HCT116 (cell line): ENCODE measurements at places on chromosomes 13 and 19.
A peak's percentile ranks its signal among the peaks of the same experiment; 100 is the strongest.

GRCh38 chr19:39738814-39739213, 985 bp upstream of the CLC start:
- no peak for DNase-seq

- peak; percentile 82 for DNase-seq
Measured at GRCh38 chr19:35509861-35510625, 3.4 kb downstream of the DMKN start.

DNA sequence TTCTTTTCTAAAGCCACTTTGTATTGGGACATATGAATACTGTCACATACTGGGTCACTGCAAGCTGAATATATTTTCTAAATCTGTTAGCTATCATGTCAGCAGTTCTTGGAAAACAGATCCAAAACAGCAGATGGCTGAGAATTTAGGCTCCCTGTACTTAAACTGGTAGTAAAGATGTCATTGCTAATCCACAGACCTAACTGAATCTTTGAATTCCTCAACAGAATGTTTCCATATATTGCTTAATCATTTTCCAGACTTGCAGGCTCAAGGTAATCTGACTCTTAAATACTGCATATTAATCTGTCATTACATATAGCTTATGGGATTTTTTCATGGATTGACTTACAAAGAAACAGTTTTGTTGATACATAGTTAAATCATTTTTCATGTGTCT, 639.0 kb upstream of the KLHL1 start:
- no peak for DNase-seq

- DNase-seq: no peak
Measured at GRCh38 chr19:52946322-52947310, 16.1 kb downstream of the ZNF816 start.

DNA sequence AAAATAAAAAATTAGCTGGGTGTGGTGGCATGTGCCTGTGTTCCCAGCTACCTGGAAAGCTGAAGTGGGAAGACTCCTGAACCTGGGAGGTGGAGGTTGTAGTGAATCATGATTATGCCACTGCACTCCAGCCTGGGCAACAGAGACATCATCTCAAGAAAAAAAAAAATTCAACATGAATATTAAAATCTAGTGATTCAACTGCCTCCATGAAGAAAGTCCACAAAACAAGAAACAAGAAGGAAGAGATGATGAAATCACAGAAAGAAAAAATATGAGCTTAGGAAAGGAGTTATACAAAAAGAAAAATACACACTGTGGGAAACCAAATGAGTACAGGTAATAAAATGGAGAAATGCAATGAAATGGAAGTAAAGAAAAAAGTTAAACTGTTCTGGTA, 99.6 kb upstream of the SIAH3 start:
- no peak for DNase-seq

GRCh38 chr13:70893832-70894231, 785.6 kb upstream of the KLHL1 start:
- DNase-seq: no peak

GRCh38 chr19:35006342-35006998, 6.3 kb downstream of the GRAMD1A start:
- no peak for DNase-seq

DNA sequence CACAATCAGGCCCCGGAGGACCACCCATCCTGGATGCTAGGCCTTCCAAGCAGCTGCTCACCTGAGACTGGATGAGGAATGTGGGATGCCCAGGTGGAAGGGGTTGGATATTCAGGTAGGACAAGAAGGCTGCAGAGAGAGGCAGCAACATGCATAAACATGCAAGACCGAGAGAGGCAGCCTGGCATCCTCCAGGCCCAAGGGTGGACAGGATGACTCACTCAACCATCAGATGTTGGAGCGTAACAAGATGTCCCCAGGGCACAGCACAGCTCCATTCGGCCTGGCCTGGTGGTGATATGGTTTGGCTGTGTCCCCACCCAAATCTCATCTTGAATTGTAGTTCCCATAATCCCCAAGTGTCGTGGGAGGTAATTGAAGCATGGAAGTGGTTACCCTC, 10.0 kb upstream of the CABP5 start:
- no peak for DNase-seq

DNA sequence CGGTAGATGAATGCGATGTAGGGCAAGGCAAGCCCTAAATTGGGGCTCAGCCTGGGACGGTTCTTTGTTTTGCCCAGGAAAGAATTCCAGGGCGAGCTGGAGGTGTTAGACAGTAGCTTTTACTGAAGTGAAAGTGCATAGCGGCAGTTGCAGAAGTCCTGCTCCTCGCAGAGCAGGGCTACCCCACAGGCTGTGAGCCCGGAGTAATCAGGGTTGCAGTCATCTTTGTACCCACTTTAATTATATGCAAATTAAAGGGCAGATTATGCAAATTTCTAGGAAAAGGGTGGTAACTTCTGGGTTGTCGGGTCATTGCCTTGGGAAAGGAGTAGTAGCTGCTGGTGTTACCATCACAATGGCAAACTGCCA, 30.5 kb downstream of the VAV1 start:
- DNase-seq: no peak

GRCh38 chr13:97142452-97142851, 79.7 kb upstream of the MBNL2 start:
- peak; percentile 78 for DNase-seq
